ENCODE measurements at places on chromosomes 5 and 9. TPM values are rescaled to one million over a fixed set of nuclear protein-coding genes. Genes with fewer than 3 reads are reported as not detected.

Gene ARID3C
- total RNA-seq, result not detected

Gene CDC20B
- not detected for total RNA-seq

Gene FBP2
- not detected for total RNA-seq

Gene CAMK2A
- not detected for total RNA-seq

Gene PAEP
- total RNA-seq, result not detected

Gene EIF4E1B
- total RNA-seq, result not detected

DNA sequence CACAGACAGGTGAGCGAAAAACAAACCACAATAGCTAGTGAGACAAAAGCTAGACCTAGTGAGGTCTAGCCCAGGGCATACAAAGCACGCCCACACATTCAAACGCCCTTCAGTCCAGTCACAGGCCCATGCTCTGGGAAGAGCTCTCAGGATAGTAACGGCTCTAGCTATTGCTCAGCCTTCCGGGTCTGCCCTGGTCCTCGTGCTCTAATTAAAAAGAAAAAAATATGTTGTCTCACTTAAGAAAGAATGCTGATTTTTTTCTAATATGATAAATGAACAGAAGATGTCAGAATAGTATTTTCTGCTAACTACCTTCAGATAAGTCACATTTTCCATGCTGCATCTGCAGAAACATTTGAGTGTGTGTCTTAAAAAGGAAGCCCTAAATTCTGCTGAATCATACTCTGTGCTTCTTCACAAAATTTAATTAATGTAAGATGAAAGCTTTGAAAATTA lies 94.5 kb downstream of the PLPP1 start:
- DNase-seq, result peak; percentile 70

DNA sequence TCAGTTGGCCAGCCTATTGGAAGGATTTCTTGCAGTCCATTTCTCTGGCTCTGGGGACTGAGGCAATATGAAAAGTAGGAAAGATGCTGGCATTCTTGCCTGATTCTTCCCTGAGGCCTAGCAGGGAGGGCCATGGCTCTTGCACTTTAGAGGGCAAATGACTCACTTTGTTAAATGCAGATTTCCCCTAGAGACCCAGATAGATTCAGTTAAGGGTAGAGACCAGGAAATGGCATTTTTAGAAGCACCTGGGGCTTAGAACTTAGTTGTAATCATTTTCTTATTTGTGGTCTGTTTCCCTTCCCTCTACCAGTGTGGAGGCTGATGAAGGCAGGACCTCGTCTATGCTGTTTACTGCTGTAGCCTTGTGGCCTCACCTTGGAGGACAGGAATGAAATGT lies 112.8 kb upstream of the NR3C1 start:
- DNase-seq, result no peak

DNA sequence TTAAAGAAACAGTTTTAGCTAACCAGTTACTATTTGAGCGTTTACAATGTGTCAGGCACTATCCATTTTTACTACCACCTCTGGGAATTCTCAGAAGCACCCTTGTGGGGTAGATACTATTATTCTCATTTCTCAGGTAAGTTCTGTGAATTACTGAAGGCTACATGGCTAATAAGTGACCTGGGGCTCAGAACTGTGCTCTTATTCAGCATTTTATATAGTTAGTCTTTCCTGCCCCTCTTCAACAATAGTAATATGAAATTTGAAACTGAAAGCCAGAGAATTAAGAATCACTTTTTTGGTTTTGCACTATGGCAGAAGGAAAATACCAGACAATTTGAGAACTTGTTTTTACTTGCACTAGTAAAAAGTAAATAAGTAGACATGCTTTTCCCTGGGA lies 11.8 kb downstream of the ELL2 start:
- no peak for DNase-seq

GRCh38 chr5:10124287-10124686 lies 125.4 kb downstream of the ATPSCKMT start:
- DNase-seq, result no peak

- no peak for DNase-seq
Measured at GRCh38 chr5:148880696-148881095, 54.3 kb downstream of the ADRB2 start.

DNA sequence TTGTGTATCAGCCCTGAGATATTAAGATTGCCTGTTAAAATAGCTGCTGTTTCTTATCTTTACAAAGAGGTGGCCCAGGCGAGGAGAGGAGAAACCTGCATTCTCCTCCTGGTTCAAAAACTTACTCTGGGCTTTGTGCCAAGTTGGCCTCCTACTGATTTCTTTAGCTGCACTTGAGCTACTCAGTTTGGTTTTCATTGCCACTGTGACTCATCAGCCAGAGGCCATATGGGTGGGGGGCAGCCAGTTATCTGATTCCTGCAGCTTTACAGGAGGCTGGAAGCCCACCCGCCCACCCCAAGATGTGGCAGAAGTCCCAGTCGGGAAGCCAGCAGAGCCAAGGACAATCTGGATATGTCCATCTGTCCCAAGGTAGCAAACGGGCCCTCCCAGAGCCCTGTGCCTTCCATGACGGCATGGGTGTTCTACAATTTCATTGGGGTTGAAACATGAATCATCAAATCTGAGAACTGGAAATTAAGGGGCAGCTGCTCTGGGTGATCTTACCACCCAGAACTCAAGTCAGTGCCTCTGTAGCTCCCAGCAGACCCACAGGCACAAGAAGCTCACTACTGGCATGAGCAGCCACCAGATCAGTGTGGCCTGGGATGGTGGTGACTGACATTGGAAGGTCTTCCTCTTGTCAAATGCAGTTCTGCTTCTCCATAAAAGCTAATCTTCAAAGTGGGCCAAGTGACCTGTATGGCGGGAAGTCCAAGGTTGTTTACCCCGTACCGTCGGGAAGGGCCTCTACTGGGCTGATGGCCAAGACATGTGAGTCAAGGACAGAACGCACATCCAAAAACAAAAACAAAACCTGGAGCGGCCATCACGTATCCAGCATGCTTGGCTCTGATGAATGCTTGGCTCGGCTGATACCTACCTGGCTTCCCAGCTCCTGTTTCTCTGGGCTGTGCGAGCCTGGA lies 15.6 kb downstream of the FCN2 start:
- DNase-seq, result peak; percentile 94

DNA sequence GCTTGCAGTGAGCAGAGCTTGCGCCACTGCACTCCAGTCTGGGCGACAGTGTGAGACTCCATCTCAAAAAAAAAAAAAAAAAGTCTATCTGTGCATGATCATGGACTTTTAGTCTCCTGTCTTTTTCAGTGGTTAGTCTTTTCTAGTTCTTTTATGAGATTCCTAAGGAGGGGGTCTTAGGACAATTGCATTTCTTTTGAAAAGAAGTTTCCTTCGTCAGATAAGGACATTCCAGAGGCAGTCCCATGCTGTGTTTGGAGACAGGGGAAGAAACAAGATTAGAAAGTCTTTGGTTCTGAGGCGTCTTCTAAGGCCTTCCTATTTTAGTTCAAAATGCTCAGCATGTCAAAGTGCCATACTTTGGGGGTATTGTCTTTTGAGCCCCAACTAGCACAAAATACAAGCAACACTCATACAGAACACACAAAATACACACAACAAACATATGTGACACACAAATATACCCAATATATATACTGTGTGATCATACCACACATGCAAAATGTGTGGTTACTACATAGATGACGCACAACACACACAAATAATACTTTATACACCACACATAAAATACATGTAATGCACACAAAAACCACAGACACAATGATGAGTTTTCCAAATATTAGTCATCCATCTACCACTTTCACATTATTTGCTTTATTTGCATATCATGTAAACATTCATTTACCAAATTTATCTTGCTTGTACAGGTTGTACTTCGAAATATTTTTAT lies 394.5 kb downstream of the SPATA31D1 start:
- no peak for DNase-seq

- DNase-seq, result no peak
Measured at GRCh38 chr5:78269088-78269703, 25.3 kb downstream of the AP3B1 start.

GRCh38 chr9:131197160-131197911 lies 72.0 kb downstream of the NUP214 start:
- DNase-seq, result no peak

GRCh38 chr5:38036765-38037164 lies 196.9 kb upstream of the GDNF start:
- DNase-seq, result no peak

DNA sequence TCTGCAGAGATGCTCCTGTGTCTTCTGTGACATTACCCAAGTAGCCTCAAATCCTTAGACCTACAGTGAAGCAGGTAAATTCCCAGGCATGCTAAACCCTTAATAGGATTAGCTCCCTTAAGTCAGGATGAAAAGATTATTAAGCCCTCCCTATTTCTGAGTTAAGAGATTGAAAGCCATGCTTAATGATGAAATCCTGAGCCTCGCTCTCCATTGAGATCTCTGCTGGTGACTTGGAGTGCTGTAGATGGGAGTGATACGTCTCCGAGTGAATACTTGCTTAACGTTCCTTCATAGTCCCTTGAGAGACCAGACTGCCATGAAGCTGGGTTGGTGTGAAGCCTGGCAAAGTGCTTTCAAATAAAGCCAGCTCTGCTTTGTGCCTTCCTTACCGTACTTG lies 34.2 kb downstream of the AOPEP start:
- no peak for DNase-seq

GRCh38 chr9:125761676-125762450 lies 14.7 kb downstream of the PBX3 start:
- DNase-seq, result no peak

- DNase-seq, result no peak
Measured at GRCh38 chr5:140168371-140168770, 6.6 kb upstream of the CYSTM1 start.

DNA sequence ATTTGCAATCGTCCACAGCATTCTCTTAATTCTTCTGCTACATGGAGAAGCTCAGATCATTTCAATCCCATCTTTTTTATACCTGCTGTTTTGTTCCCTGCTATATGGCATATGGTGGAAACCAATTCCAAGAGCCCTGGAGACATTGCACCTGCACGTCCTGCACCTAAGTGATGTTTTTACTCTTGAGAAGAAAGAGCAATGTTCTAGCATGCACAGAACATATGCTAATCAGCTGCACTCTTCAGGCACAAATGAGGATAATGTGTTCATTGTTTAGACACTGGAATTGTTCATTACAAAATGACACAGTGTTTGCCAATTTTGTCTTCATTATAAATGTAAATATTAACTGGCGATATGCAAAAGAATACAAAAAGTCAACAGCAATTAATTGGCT lies 935.8 kb downstream of the TLE4 start:
- DNase-seq, result no peak

Measured in Daoy (cell line).